Astrocyte (in vitro differentiated cells and primary cell): ENCODE measurements at places on chromosomes 16 and 17. TPM values are rescaled to one million over a fixed set of nuclear protein-coding genes. Genes with fewer than 3 reads are reported as not detected.

Gene MYH3
- total RNA-seq, result 1.9 TPM in 2 replicates

DNA sequence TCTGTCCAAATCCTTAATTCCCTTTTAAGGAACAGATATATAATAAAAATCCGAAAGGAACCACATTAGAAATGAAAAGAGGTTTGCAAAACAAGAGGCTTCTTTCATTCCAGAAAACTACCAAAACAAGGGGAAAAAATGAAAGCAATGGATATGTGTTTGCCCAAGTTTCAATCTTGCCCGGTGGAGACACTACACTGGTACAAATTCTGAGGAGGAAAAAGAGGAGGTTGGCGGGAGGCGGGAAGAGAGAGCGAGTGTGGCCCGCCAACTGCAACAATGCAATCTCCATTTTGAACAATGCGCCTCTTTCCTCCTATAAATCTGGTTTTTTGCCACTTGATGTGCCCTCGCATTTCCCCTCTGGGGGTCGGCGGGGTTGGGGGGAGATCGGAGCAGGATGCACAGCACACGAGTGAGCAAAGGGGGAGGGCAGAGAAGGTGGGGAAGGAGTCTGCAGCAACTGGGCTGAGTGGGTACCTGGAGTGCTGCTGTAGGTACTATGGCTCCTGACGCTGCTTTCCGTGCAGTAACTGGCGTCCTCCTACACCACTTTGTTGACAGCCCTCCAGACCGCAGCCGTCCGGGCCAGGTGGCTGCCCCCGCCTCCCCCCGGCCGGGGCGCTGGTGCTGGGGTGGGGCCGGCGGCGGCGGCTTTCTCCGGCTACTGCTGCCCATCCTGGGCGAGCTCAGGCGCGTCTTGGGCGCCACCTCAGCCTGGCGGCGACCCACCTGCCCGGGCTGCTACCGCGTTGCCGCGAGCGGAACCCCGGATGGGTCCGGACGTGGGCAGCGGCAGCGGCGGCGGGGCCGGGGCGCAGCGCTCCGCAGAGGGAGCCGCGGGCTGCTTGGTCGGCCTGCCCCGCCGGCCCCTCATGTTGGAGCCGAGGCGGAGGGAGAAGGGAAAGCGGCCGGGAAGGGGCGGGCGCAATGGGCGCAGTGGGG is 93.8 kb upstream of the PLEKHM1 start:
- DNase-seq, result peak; percentile 48
- peaks cover 8% of the 10 kb centered on the region for H3K4me1 ChIP-seq
- H3K27me3 ChIP-seq, result no peaks in the 10 kb centered on the region
- H3K4me3 ChIP-seq, result peak overlapping the region; percentile 98

DNA sequence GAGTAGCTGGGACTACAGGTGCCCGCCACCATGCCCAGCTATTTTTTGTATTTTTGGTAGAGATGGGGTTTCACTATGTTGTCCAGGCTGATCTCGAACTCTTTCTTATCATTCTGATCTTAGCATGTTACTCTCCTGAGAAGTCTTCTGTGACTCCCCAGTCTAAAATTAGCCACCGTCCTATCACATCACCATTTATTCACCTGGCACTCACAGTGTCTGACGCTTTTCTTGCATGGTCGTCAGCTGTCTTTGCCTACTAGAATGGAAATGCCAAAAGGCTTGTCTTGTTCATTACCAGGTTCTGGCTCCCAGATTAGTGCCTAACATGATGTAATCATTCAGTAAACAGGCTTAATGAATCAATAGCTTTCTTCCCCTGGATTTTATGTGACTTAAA is 23.8 kb downstream of the TOM1L1 start:
- peaks cover 4% of the 10 kb centered on the region for H3K36me3 ChIP-seq
- H3K27ac ChIP-seq, result no peak overlapping the region
- H3K4me3 ChIP-seq, result no peak overlapping the region
- DNase-seq, result no peak
- H3K4me1 ChIP-seq, result no peaks in the 10 kb centered on the region

- DNase-seq, result no peak
- peak overlapping the region; percentile 69 for H3K4me3 ChIP-seq
- peak overlapping the region; percentile 12 for H3K27ac ChIP-seq
- no peaks in the 10 kb centered on the region for H3K36me3 ChIP-seq
- peaks cover 8% of the 10 kb centered on the region for H3K4me1 ChIP-seq
Measured at GRCh38 chr16:3158026-3158509, 23.2 kb downstream of the ZNF213 start.

Gene IST1
- total RNA-seq, result 232 and 241 TPM in 2 replicates

DNA sequence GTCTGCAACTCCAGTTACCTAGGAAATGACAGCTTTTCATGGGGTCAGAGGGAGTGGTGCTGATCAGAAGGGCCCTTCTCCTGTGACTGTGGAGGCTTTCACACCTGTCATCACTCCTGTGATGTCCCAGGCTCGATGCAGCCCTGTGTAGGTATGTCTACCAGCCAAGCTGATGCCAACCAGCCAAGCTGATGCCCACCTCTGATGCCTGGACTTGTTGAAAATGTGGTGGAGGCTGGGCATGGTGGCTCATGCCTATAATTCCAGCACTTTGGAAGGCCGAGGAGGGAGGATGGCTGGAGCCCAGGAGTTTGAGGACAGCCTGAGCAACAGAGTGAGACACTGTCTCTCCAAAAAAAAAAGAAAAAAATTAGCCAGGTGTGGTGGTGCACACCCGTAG is 33.7 kb upstream of the RGS9 start:
- H3K4me1 ChIP-seq, result peaks cover 35% of the 10 kb centered on the region
- peaks cover 4% of the 10 kb centered on the region for H3K27me3 ChIP-seq
- DNase-seq, result no peak
- H3K4me3 ChIP-seq, result no peak overlapping the region

GRCh38 chr17:74011966-74012365 is 191.5 kb upstream of the RPL38 start:
- peaks cover 2% of the 10 kb centered on the region for H3K27me3 ChIP-seq
- DNase-seq, result no peak
- no peaks in the 10 kb centered on the region for H3K4me1 ChIP-seq
- no peak overlapping the region for H3K27ac ChIP-seq

Gene ITGB4
- total RNA-seq, result 2.1 and 6.6 TPM in 2 replicates

DNA sequence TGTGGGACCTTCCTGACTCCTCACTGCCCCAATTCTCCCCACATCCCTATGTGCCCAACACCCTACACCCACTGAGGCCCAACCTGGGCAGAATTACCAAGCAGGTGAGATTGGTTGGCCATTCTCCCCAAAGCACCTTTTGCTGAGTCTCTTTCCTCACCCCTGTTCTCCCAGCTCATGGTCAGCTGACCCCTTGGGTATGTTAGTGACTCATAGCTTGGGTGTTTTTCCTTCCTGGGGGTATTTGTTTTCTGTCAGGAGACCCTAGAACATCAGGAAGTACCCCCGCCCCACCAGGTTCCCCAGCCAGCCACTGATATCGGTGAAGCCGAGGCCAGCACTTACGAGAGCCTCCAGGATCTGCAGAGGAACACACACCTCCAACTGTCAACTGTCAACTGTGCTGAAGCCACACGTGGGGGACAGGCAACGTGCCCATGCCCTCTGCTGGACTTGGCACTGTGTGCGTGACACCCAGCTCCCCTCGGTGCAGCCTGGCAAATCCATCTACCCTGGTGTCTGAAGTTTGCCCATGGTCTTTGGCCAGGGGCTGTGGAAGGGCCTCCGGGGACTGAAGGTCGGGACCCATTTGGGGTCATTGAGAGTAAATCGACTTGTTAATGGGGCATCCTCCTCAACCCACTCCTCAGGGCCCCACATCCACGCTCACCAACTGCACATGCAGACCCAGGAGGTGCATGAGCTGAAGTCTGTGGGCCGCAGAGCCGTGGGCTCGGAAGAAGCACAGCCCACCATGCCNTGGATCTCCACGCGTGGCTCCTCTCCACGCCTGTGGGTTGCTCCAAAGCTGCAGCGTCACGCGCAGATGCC is 53.1 kb downstream of the METRNL start:
- H3K27ac ChIP-seq, result no peak overlapping the region
- no peak overlapping the region for H3K4me3 ChIP-seq

DNA sequence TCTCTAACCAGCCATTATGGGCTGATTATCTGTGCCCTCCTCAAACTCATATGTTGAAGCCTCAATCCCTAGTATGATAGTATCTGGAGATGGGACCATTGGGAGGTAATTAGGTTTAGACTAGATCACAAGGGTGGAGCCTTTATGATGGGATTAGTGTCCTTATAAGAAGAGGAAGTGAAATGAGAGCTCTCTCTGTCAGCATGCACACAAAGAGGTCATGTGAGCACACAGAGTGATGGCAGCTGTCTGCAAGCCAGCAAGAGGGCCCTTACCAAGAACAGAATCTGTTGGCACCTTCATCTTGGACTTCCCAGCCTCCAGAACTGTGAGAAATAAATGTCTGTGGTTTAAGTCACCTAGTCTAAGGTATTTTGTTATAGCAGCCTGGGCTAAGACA is 101.9 kb downstream of the PCTP start:
- H3K27ac ChIP-seq, result no peak overlapping the region
- DNase-seq, result no peak
- H3K4me3 ChIP-seq, result no peak overlapping the region
- no peaks in the 10 kb centered on the region for H3K4me1 ChIP-seq
- no peaks in the 10 kb centered on the region for H3K27me3 ChIP-seq

DNA sequence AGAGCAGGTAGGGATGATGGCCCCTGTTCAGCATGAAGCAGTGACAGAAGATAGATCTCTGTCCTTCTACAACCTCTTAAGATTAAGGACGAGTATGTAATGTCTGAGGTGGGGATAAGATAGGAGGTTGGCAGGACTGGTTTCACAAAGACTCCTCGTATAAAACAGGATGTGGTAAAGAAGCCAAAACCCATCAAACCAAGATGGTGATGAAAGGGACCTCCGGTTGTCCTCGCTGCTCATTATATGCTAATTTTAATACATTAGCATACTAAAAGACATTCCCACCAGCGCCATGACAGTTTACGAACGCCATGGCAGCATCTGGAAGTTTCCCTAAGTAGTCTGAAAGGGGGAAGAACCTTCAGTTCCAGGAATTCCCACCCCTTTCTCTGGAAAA is 27.3 kb downstream of the MIS12 start:
- H3K4me3 ChIP-seq, result no peak overlapping the region
- no peak overlapping the region for H3K27ac ChIP-seq
- no peaks in the 10 kb centered on the region for H3K36me3 ChIP-seq
- DNase-seq, result no peak
- no peaks in the 10 kb centered on the region for H3K27me3 ChIP-seq
